ENCODE measurements at places on chromosomes 7 and 10.

- DNase-seq: no peak
Observed at GRCh38 chr10:55013318-55013717, 212.3 kb upstream of the PCDH15 start.

DNA sequence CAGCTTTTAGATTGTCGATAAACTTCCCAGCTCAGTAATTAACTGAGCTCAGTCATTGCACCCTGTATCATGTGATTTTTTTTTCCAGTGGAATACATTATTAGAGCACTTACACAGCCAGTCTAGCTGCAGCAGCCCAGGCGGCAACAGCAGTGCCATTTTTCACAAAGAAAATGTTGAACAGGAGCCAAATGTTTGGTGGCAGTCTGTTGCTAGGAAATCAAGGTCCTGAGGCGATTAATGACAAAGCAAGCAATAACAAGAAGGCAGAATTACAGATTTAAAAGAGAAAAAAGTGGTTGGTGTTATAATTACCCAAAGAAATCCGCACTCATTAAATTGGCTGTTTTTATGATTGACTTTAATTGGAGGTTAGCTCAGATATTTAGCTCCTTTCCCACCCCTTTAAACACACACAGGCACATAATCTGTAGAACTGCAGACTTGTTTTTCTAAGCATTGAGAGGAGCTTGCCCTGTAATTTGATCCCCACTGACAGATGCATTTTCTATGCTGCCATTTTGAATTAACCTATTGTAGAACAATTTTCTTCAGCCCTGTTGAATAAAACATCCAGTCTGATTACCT is 267.4 kb downstream of the ADK start:
- peak; percentile 4 for DNase-seq

GRCh38 chr10:62450912-62451610 is 76.9 kb downstream of the ZNF365 start:
- DNase-seq: no peak

- no peak for DNase-seq
Observed at GRCh38 chr10:70350501-70350900, 31.9 kb downstream of the LRRC20 start.

- DNase-seq: no peak
Observed at GRCh38 chr7:24932815-24933214, 47.2 kb downstream of the OSBPL3 start.

- no peak for DNase-seq
Observed at GRCh38 chr10:52965938-52966401, 193.4 kb upstream of the MBL2 start.

DNA sequence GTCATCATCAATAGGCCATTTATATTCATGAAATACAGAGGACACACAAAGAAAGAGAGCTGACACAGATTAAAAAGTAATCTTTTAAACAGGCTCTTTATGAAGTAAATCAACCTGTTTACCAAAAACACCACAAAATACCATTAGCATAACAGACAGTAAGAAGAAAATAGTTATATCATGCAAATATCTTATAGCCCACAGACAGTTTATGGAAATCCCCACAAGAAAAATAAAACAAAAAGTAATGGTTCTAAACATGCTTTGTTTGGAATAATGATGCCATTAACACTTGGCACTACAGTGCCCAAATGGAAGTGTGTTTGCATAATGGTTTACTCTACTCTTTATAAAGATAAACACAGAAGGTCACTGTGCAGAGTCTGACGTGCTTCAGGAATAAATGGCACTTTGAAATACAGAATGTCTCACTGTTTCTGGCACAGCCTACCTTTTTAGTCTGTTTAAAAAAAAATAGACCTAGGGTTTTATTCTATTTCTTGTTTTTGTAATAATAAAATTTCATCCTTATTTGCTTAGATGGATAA is 30.1 kb downstream of the SEMA3D start:
- no peak for DNase-seq

- DNase-seq: no peak
Observed at GRCh38 chr10:86963341-86963919, 4.9 kb upstream of the ADIRF start.

DNA sequence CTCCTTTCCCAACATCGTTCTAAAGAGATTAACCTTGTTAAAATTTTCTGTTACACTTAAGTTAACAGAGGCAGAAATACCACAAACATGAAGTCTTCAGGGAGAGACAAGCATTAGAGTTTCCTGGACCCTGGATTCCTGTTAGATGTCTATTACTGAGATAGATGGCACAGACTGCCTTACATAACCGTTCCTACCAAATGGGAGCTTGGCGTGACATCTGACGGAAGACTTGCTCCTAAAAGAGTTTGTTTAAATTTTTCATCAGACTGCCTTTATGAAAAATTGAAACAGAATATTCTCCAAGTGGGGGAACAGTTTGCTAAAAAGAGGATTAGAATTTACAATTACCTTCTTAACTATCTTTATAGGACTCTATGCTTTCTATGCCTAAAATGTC is 22.7 kb downstream of the ANK3 start:
- DNase-seq: peak; percentile 28

Data from AG10803 (cell line).